ENCODE measurements at places on chromosomes 7 and 10. TPM values are rescaled to one million over a fixed set of nuclear protein-coding genes. Genes with fewer than 3 reads are reported as not detected.

GRCh38 chr10:106481598-106482275 lies 682.8 kb downstream of the SORCS1 start:
- DNase-seq: no peak

GRCh38 chr7:86926732-86927131 lies 132.7 kb downstream of the ELAPOR2 start:
- peak; percentile 58 for DNase-seq

Gene C10orf53
- not detected for total RNA-seq

- DNase-seq: no peak
Observed at GRCh38 chr10:3740157-3740871, 44.7 kb downstream of the KLF6 start.

- DNase-seq: no peak
Observed at GRCh38 chr10:88116481-88116880, 253.1 kb downstream of the PTEN start.

Data from mucosa of descending colon (tissue), 3 donors.